ENCODE measurements at places on chromosomes 7 and 10.

DNA sequence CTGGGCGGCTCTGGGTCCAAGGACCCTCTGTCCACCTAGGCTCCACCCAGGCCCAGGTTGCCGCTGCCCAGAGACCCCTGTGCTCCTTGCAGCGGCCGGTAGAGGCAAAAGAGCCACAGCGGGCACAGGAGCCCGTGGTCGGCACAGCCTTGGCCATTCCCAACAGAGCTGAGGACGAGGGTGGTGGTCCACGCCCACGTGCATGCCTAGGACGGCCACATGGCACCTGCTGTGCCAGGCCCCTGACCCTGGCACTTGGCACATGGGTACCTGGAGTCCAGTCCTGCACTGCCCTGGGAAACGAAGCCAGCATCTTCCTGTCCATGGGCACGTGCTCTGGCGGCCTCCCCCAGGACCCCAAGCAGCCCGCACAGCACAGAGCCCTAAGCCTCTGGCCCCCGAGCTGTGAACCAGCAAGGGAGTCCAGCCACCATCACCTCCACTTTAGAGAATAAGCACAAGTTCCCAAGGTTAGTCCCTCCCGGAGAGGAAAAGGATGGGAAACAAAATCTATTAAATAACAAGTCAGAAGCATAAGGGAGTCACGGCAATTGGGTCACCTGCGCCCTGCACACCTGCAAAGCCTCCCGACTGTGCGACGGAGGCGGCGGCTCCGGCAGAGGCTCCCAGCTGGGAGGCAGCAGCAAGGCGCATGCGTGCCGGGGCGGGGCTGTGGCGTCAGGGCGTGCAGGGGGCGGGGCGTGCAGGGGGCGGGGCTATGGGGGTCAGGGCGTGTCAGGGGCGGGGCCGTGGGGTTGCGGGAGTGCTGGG is 59.1 kb downstream of the STK32C start:
- no peak for DNase-seq

DNA sequence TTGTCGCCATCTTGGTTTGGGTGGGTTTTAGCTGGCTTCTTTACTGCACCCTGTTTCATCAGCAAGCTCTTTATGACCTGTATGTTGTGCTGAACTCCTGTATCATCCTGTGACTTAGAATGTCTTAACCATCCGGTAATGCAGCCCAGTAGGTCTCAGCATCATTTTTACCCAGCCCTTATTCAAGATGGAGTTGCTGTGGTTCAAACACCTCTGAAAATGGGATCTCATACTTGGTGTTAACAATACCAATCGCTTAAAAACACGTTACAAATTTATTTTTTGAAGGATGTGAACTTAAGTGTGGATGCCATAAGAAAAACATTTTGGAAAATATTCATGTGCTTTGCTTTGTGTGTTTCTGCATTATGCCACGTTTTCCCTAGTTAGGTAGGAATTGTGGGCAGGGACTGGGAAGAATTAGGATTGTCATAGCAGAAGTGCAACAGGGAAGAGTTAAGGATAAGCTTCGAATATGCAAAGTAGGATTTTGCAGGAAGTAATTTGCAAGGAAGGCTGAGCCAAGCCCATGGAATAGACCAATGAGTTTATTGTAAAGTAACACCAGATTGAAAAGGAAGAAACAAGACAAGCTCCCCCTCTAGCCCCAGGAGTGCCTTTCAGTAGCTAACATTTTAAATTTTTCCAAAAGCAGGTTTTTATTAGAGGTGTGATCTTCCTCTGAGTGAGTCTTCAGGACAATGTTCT is 56.4 kb downstream of the PRR15 start:
- no peak for DNase-seq

DNA sequence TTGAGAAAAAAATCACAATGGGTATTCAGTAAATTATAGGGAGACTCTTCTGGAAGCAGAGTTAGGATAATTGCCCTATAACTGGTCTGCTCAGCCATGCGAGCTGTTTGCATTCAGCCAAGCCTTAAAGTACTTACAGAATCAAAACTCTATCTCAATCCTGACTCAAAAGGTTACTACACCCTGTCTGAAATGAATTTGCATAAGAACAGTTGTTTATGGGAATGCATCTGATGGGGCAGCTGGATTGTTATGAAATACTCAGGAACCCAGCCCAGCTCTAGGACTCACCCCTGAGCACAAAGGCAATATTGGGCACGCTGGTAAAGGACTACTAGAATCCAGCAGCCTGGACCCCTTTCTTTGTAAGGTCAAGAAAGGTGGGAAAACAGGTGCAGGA is 38.8 kb downstream of the AKR1B15 start:
- no peak for DNase-seq

DNA sequence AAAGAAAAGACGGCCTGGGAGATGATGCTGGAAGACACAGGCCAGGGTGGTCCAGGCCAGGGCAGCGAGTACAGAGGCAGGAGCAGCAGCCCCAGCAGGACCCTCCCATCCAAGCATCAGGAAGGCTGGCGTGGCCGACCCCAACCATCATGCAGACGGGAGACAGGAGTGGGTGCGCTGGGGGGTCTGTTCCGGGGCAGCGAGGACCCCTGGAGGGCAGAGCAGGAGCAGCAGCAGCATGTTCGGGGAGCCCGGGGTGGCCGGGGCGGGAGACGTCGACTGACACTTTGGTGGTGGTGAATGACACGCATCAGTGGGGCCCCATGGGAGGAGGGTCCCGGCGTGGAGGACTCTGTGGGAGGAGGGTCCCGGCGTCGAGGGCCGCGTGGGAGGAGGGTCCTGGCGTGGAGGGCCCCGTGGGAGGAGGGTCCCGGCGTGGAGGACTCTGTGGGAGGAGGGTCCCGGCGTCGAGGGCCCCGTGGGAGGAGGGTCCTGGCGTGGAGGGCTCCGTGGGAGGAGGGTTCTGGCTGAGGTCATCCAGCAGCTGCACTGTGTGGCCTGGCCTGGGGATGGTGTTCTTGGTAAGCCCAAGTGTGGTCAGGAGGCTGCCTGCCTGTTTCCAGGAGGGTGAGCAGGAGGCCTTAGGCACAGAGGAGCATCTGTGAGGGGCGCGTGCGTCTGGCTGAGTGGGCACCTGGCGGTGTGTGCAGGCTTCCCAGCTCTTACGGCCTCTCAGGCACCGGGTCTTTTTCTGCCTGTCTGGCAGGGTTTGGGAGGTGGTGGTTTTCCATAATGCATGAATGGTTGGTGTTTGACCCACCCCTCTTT is 38.9 kb downstream of the FAM20C start:
- DNase-seq: no peak

- DNase-seq: no peak
These were observed 68.1 kb upstream of the PDGFA start for GRCh38 chr7:587767-588166.

DNA sequence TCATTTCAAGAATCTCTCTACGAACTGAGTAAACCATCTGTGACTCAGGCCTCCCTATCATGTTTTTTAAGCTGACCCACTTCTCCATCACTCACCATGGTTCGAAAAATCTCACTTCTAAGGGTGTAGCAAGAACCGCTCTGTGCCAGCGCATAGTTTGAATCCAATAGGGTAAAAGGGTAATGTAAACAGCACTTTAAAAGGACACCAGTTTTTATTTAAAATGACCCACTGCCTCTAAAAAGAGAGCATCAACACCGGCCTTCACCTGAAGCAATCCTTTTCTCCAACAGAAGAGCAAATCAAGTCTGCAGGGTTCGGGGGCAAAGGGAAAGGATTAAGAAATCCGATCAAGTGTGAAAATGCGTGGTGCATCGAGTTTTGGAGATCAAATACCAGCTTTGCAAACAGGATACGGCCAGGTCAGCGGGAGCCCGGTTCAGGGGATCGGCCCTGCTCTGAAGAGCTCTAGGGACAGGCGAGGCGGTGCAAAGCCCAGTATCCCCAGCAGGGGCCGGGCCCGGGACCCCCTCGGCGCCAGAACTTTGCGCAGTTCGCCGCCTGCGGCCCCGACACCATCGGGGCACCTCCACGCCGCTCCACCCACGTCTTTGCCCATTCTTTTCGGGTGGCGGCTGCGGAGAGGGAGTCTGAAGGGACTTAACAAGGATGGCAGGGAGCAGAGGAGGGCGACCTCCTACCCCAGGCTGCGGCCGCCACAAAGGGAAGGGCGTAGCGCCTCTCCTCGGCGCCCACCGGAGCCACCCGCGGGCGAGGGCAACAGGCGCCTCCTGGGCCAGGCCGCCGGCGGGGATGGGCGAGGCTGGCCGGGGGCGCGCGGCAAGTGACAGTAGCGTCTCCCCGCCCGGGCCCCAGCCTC is 842 bp downstream of the NMT2 start:
- DNase-seq: no peak

DNA sequence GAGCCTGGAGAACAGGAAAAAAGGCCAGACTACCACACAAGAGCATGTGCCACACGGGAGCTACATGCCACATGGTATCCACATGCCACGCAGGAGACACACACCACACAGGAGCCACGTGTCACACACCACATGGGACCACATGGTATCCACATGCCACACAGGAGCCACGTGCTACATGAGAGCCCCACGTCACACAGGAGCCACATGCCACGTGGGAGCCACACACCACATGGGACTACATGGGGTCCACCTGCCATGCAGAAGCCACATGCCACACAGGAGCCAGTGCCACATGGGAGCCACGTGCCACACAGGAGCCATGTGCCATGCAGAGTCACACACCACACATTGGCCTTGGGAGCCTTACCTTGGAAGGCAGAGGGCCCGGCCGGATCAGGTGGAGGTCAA is 244.4 kb upstream of the PPP2R2D start:
- DNase-seq: no peak

- no peak for DNase-seq
These were observed 17.0 kb downstream of the ITIH5 start for GRCh38 chr10:7649673-7650300.

GRCh38 chr7:47516985-47517600 is 64.8 kb downstream of the TNS3 start:
- DNase-seq: no peak

DNA sequence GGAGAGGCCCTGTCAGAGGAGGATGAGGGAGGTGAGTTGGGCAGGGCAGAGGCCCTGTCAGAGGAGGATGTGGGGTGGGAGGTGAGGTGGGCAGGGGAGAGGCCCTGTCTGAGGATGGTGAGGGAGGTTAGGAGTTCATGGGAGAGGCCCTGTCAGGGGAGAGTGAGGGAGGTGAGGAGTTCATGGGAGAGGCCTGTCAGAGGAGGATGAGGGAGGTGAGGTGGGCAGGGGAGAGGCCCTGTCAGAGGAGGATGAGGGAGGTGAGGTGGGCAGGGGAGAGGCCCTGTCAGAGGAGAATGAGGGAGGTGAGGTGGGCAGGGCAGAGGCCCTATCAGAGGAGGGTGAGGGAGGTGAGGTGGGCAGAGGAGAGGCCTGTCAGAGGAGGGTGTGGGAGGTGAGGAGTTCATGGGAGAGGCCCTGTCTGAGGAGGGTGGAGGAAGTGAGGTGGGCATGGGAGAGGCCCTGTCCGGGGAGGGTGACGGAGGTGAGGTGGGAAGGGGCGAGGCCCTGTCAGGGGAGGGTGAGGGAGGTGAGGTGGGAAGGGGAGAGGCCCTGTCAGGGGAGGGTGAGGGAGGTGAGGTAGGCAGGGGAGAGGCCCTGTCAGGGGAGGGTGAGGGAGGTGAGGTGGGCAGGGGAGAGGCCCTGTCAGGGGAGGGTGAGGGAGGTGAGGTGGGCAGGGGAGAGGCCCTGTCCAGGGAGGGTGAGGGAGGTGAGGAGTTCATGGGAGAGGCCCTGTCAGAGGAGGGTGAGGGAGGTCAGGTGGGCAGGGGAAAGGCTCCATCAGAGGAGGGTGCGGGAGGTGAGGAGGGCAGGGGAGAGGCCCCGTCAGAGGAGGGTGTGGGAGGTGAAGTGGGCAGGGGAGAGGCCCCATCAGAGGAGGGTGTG is 73.7 kb downstream of the INPP5A start:
- DNase-seq: no peak

DNA sequence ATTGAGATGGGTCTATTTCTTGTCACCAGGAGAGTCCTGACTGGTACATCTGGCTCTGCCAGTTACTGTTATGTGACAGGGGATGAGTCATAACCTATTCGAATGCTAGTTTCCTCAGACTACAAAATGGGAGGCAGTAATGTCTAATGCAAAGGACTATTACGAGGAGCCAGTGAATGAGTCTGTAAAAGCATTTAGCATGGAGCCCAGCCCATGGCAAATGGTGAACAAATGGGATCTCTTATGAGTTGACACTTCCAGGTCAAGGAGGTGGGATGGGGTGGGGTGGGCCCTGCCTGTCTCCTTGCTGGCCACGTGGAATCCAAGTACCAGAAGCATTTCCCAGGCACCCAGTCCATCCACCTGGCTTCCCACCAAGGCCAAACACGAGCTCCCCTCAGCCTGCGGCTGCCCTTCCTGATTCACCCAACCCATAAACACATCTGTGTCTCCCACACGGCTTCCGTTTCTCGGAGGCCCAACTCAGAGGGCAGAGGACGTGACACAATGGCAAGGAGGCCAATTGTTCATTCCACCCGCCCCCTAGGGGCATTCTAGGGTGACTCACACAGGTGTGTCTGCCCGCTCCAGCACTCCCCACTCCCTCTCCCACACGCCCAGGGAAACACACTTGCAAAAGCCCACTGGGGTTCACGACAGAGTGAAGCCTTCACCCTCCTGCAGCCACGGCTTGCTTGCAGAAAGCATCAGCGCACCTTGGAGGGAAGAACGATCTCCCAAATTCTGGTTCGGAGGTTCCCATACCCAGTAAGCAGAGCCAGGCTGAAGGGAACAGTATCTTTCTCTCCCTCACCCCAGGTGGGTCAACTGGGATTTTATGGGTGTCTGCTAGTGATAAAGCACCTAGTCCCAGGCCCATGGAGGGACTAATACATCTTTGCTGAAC is 109.8 kb downstream of the SH3PXD2A start:
- DNase-seq: no peak

DNA sequence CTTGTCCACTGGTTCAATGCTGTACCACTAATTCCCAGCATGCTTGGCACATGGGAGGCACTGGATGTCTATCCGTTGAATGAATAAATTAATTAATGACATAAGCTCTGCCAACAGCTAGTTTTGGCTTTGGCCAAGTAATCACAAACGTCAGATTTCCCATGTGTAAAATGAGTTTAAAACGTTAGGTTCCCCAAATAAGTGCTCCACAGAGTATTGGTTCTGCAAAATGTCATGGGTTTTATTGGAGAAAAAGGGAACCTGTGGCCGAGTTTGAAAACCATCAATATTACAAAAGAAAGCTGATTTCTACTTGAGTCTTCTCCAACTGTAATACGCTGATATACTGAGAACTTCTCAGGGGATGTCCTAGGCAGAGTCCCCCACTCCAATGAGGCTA is 23.2 kb downstream of the ELMO1 start:
- DNase-seq: no peak

DNA sequence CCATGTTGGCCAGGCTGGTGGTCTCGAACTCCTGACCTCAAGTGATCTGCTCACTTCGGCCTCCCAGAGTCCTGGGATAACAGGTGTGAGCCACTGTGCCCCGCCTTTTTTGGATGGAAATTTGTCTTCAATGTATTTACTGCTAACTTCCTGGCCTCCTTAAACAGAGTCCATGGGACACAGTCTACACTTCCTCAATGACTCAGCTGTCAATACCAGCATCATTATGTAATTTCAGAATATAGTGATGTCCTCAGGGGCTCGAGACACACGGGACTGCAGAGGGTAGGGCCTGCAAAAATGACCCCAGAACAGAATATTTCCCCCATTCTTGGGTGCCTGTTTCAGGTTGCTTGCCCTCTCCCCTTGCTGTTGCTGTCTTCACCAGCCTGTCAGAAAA is 31.1 kb downstream of the CAMK2G start:
- DNase-seq: no peak

- DNase-seq: no peak
These were observed 57.9 kb downstream of the ZNF467 start for GRCh38 chr7:149715476-149715875.

- no peak for DNase-seq
These were observed 420 bp upstream of the MINPP1 start for GRCh38 chr10:87504307-87504639.

- no peak for DNase-seq
These were observed 29.8 kb downstream of the ADAP1 start for GRCh38 chr7:924541-925231.
